ENCODE measurements at places on chromosomes 7 and 10.

DNA sequence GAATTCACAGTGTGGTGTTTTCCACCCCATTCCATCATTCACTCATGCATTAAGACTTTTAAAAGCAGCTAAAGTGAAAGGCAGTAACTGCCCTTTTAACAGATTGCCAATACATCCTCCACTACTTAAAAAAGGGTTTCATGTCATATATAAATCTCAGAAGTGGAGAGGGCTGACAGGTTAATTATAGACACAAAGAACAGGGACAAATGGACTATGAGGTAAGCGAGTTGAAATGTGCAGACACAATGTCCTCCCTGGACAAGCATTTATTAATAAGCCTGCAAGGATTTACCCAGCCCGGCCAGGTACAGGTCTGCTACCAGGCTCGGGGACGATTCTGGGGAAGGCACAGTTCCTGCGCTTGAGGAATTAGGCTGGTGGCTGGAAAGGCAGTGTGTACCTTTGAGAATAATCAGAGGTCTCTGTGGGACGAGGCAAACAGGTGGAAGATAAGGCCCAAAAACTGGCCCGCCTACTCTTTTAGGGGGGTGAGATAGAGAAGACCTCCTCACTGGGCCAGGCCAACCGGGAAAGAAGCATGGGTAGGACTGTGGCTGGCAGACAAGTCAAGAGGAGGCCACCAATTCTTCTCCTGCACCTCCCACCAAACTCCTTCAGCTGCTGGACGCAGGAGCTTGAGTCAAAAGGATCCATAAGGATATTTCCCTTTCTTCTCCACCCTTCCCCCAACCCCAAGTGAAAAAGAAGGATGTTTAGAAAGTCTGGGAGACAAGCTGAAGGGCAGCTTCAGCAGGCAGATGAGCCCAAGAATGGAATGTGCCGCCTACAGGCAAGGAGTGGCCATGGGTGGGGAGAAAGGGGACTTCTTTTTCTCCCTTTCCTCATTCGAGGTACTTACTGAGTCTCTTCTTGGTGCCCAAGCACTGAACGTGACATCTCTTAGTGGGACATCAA is 1.5 kb downstream of the PDLIM1 start:
- DNase-seq, result no peak

GRCh38 chr10:43238462-43238861 is 28.4 kb downstream of the RASGEF1A start:
- DNase-seq, result no peak

- no peak for DNase-seq
Measured at GRCh38 chr10:58028597-58029366, 238.9 kb downstream of the IPMK start.

GRCh38 chr10:67697724-67698131 is 1.7 kb upstream of the CTNNA3 start:
- peak; percentile 14 for DNase-seq

GRCh38 chr10:21975378-21975990 is 28.0 kb downstream of the DNAJC1 start:
- DNase-seq, result no peak

DNA sequence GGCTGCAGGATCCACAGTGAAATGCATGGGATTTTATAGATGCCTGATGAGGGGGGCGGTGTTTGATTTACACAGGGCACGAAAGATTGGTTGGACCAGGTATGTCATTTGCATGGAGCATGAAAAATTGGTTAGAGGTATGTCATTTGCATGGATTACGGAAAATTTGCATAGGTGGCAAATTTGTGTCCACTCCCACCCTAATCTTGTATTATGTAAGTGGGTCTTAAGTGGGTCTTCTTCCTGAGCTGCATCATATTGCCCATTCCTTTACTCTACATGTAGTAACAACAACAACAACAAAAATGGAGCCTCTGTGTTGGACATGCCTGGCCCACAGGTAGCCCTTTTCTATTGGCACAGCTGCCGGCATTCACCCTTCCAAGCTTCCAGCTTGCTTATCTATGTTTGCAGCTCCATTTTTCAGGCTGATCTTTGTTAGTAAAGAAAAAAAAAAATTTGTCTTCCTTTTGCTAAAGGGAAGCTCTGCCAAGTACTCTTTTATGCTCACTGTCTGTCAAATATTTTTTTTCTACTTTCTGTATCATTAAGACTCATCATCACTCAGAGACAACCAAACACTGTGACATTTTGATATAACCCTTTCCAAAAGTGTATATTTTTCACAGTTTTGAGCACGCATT is 10.3 kb upstream of the ZNF273 start:
- DNase-seq, result no peak

DNA sequence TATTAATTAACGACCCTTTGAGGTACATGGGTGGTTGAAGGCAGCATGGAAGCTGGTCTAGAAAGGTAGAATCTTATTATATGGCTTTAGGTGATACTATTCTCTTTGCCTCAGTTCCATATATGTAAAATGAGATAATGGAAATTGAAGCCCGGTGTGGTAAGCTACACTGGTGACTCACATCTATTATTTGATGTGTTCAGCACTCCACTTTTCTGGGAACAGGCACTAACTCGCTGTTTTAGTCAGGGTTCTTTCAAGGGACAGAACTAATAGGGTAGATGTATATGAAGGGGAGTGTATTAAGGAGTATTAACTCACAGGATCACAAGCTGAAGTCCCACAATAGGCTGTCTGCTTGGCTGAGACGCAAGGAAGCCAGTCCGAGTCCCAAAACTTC is 4.4 kb upstream of the TRUB1 start:
- DNase-seq, result no peak

- no peak for DNase-seq
Measured at GRCh38 chr10:17273403-17273802, 45.4 kb downstream of the VIM start.

- no peak for DNase-seq
Measured at GRCh38 chr7:69610374-69611084, 12.3 kb downstream of the AUTS2 start.

GRCh38 chr7:137743021-137743420 is 103.8 kb downstream of the DGKI start:
- no peak for DNase-seq

DNA sequence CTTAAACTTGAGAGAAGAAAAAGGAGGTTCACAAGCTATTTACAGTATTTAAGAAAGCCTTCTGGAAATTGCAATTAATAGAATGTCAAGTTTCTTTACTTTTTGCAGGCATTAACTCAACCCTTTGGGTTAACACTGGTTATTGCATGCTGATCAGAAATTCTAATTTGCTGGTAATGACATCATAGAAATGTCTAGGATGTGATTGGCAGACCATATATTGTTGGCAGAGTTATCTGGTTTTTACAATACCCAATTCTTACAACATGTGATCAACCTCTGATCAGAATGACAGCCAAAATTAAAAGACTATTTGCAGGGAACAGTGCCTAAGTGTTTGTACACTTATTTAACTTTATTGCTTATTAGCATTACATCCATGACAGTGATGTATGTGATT is 1.6 kb upstream of the CASD1 start:
- DNase-seq, result no peak

- DNase-seq, result peak; percentile 3
Measured at GRCh38 chr10:133565441-133566294, at the start of gene SYCE1. SYCE1 (minus strand) TSS chr10:133565583; CDS start chr10:133565529, 54 bp downstream.

DNA sequence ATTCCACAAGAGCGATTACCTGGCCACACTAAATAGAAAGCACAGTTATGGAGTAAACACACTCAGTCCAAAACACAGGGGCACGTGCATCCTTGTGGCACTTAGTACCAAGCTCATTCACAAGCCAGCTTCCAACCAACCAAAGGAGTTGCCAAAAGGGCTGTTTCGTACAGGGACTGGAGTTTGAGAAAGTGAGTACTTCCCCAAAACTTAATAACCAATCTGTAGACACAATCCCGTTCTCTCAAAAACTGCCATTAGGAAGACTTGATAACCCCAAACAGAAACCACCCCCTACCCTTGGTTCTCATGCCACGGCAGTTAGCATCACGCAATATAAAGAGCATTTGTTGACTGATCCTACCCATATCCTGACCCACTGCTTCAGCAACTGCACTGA is 166.2 kb upstream of the ASAH2 start:
- DNase-seq, result no peak

DNA sequence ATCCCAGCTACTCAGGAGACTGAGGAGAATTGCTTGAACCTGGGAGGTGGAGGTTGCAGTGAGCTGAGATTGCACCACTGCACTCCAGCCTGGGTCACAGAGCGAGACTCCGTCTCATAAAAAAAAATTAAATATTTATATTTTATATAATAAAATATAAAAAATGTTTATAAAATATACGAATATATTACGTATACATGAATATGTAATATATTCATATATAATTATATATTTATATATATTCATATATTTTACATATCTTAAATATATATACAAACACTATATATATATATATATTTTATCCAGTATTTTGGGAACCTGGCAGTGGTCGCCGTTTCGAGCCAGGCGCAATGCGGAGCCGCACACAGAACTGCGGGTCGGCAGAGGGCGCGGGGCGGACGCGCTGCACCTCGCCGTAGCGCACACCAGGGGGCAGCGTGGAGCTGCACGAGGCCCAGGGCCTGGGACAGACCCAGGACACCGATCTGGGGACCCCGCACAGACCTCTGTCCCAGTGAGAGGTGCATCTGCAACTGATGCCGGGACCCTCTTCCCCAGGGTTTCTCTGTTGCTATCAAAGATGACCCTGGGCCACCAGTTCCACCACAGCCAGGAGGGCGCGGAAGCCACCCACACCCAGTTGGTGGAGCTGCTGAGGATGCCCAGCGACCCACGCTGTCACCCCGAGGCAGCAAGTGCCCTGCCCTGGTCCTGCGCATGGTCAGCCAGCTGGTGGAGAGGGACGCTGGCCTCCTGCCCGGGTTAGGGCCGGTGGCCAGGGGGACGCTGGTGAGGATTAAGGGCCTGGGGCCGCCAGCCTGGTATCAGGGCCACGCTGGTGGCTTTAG is 22.7 kb downstream of the AP5Z1 start:
- DNase-seq, result peak; percentile 49

- no peak for DNase-seq
Measured at GRCh38 chr10:75358835-75359421, 42.6 kb downstream of the ZNF503 start.

- no peak for DNase-seq
Measured at GRCh38 chr7:47179812-47180515, 401.9 kb downstream of the TNS3 start.

DNA sequence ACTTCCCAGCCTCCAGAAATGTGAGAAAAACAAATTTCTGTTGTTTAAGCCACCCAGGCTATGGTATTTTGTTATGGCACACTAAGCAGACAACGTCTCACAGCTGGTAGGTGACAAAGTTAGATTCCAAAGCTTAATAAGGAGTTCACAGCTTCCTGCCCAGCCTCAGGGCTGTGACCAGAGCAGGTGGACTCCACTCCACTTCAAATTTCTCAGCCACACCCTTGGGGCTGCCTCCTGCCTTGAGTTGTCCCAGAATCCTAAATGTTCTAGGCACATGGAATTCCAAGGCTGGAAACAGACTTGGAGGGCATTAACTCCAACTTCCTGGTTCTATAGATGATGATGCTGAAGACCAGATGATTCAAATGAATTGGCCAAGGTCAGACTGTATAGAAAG is 310.7 kb downstream of the GRID1 start:
- DNase-seq, result no peak

- DNase-seq, result no peak
Measured at GRCh38 chr10:89504691-89505090, 30.7 kb downstream of the SLC16A12 start.

DNA sequence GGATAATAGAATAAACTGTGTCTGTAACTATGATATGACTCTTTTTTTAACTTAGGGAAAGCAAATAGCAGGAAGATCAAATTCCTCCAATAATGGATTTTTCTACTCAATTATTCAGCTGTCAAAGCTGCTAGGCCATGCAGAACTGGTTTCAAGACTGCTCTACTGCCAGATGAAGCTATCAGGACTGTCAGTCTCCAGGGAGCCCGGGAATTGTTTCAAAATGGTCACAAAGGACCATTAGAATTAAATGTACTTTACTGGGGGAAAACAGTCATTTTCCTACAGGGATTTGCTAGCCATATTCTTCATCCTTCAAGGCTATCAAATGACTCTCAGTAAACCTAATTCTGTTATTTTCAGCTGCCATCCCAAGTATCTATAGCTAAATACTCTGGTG is 276.3 kb downstream of the LHFPL3 start:
- no peak for DNase-seq

DNA sequence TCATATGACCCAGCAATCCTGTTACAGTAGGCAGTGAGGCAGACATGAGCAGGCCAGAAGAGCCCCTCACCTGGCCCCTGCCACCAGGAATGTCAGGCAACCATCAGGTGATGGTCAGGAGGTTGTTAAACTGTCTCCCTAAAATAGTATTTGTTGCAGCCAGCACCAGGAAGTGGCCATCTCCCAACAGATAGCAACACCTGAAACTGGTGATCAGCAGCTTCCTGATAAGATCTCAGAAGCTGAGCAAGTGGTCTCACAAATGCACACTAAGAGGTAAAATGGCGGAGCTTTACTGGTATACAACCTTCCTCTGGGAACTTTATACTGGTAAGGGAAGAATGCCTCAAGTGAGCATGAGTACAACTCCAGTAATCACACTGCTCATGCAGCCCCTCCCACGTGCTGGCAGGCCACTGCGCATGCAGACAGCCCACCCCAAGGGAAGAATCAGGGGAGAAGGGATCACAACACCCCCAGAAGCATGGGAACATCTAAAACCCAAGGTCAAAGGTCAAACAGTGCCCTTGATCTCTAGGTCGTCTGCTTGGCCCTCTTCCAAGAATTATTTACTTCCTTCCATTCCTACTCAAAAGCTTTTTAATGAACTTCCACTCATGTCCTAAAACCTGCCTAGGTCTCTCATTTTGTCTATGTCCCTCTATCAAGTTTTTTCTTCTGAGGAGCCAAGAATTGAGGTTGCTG is 133.5 kb downstream of the DOCK4 start:
- no peak for DNase-seq

DNA sequence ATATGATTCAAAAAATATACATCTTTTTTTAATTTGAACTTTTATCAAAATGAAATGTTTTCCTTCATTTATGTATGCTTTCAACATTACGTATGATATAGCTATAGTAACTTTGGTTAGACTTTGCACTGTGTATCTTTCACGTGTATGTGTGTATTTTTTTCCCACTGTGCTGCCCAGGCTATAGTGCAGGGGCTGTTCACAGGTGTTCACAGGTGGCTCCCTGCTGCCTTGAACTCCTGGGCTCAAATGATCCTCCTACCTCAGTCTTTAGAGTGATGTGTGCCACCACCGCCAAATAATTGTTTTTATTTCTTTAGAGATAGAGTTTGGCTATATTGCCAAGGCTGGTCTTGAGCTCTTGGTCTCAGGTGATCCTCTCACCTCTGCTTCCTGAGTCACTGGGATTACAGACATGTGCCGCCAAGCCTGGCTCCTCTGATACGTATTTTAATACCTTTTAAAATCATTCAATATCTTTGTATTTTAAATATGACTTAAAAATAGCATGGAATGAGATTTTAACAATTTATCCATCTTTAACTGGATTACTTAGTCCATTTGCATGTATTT is 29.0 kb downstream of the FANK1 start:
- DNase-seq, result no peak

- DNase-seq, result no peak
Measured at GRCh38 chr10:119408969-119409371, 133.5 kb downstream of the RGS10 start.

DNA sequence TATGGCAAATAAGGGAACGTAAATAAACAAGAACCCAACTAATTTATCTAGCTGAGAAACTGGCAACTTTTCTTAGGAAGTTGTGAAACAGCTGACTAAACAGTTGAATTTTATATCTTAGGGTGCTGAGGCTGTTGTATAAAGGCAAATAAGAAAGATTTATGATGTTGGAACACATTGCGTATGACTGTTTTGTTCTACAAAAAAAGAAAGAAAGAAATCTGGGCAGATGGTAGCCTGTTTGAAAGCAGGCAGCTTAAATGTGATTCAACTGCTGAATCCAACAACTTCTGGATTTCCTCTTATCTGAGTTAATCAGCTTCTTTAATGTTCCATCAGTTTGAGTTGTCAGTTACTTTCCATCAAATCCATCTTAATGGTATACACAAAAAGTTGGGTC is 214.5 kb downstream of the SNX13 start:
- DNase-seq, result no peak

Measured in T-helper 2 cell treated with Interferon-gamma antibody and Interleukin-4, amounts not matched to agents 5 μg/mL and 100 μg/mL, for 36 hours (primary cell).